ENCODE measurements at places on chromosomes 3 and 15. TPM values are rescaled to one million over a fixed set of nuclear protein-coding genes. Genes with fewer than 3 reads are reported as not detected.

Gene IMPG2
- 0.14 TPM for total RNA-seq

Gene LAMB2
- 834 TPM for total RNA-seq

Gene GOLGA8S
- not detected for total RNA-seq

Gene GATM
- total RNA-seq: 2.1 TPM

Gene IREB2
- total RNA-seq: 17.8 TPM

Gene TMEM108
- not detected for total RNA-seq

Gene MAP6D1
- total RNA-seq: 0.68 TPM

Gene SLC22A14
- total RNA-seq: 0.57 TPM

Gene C3orf22
- not detected for total RNA-seq

Gene RBP2
- total RNA-seq: not detected

Gene PLCL2
- 5.4 TPM for total RNA-seq

Gene GLDN
- 0.07 TPM for total RNA-seq

Gene MESP2
- total RNA-seq: 0.21 TPM

Gene CCR8
- not detected for total RNA-seq

Gene HCLS1
- total RNA-seq: 3.8 TPM

Gene FBXL2
- 20.6 TPM for total RNA-seq

Gene TMEM202
- not detected for total RNA-seq

Gene KBTBD13
- total RNA-seq: not detected

Gene PP2D1
- total RNA-seq: not detected

Gene CHL1
- not detected for total RNA-seq

Gene LRTM1
- not detected for total RNA-seq

Gene CCDC54
- not detected for total RNA-seq

Gene TTBK2
- 15.4 TPM for total RNA-seq

Gene FAM3D
- total RNA-seq: 8.5 TPM

Gene CCDC39
- total RNA-seq: under 0.01 TPM

Gene GASK1A
- total RNA-seq: 0.50 TPM

Gene CCDC9B
- 9.9 TPM for total RNA-seq

Gene PCSK6
- total RNA-seq: 11.6 TPM

Gene RLBP1
- 0.28 TPM for total RNA-seq

Gene CLSTN2
- under 0.01 TPM for total RNA-seq

Gene GOLGA8M
- total RNA-seq: not detected

Gene ATP2B2
- not detected for total RNA-seq

Gene HRG
- not detected for total RNA-seq

Gene OXTR
- total RNA-seq: 0.68 TPM

Gene C3orf80
- total RNA-seq: 0.07 TPM

Gene TMEM212
- not detected for total RNA-seq

Gene PLS1
- 25.1 TPM for total RNA-seq
